ENCODE measurements at places on chromosomes 11 and 22. TPM values are rescaled to one million over a fixed set of nuclear protein-coding genes. Genes with fewer than 3 reads are reported as not detected.

VPREB1 gene
- not detected for total RNA-seq

C22orf31 gene
- not detected for total RNA-seq

FAM89B gene
- 45.1 TPM for total RNA-seq

GGT1 gene
- total RNA-seq: 2.3 TPM

RELA gene
- total RNA-seq: 36.7 TPM

TSPAN32 gene
- 15.0 TPM for total RNA-seq

TEX12 gene
- 0.54 TPM for total RNA-seq

OR2AG2 gene
- not detected for total RNA-seq

GNG3 gene
- total RNA-seq: not detected

RSF1 gene
- total RNA-seq: 34.8 TPM

HARBI1 gene
- total RNA-seq: 3.5 TPM

CBLIF gene
- total RNA-seq: not detected

SCN4B gene
- 12.6 TPM for total RNA-seq

OTUB1 gene
- 55.6 TPM for total RNA-seq

DEPDC5 gene
- total RNA-seq: 10.9 TPM

CRYBA4 gene
- not detected for total RNA-seq

SLC37A2 gene
- 4.2 TPM for total RNA-seq

CCDC73 gene
- total RNA-seq: not detected

SYT9 gene
- not detected for total RNA-seq

HBE1 gene
- total RNA-seq: not detected

ZP1 gene
- total RNA-seq: 0.14 TPM

SVIP gene
- 24.9 TPM for total RNA-seq

MAPK8IP2 gene
- 0.57 TPM for total RNA-seq

C22orf23 gene
- total RNA-seq: 0.68 TPM

OR56A1 gene
- not detected for total RNA-seq
